ENCODE measurements at places on chromosomes 13 and 19.

- DNase-seq = no peak
Observed at GRCh38 chr13:101970341-101970740, 431.5 kb downstream of the FGF14 start.

DNA sequence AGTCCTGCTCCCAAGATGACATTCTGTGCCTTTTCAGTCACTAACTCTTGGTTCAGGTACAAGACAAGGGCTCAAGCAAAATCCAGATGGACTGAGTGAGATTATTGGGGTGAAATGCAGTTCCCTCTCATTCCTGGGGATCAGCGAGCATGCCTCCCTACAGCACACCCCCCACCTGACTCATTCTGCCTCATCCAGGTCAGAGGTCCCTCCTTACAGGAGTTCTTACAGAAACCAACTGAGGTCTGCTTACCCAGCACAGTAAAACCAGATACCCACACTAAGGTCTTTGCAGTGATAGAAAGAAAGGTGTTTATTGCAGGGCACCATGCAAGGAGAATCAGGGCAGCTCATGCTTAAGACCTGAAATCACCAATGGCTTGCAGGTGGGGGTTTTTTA lies 21.6 kb upstream of the MRI1 start:
- DNase-seq = no peak

GRCh38 chr19:46719629-46720502 lies 3.0 kb upstream of the PRKD2 start:
- DNase-seq = no peak

DNA sequence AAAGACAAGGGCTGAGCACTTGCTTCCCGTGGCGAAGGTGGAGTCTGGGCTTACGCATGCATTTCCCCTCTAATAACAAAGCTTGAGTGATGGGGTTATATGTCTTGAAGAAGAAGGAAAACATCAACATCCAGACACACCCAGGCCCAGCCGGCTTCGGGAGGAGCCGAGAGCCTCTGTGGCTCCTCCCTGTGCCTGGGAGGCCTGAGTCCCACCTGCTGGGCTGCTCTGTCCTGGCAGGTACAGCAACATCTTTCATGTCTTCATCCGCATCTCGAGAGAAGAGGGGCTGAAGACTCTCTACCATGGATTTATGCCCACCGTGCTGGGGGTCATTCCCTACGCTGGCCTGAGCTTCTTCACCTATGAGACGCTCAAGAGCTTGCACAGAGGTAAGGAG lies 30.6 kb downstream of the TMEM161A start:
- no peak for DNase-seq

- DNase-seq = peak; percentile 7
Observed at GRCh38 chr13:75102001-75102716, 379.8 kb downstream of the TBC1D4 start.

- DNase-seq = no peak
Observed at GRCh38 chr13:24929196-24929595, 165.2 kb downstream of the RNF17 start.

GRCh38 chr13:39494006-39494405 lies 109.0 kb downstream of the LHFPL6 start:
- no peak for DNase-seq

- DNase-seq = no peak
Observed at GRCh38 chr13:112342841-112343361, 33.3 kb upstream of the SPACA7 start.

DNA sequence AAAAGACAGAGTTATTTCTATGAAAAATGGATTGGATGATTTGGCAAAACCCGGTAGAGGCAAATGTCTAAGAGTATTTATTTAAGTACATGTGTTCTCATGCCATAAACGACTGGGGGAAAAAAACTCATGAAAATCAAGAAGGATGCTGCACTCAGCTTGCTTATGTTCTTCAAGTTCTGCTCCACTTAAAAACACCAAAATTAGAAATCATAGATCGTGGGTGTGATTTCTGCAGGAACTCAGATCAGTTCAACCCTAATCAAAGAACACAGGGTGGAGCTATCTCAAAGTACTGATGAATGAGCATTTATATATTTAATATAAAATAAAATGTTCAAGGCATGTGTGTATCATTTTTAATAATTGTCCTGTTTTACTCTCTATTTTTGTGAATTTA lies 103.8 kb downstream of the FGF14 start:
- no peak for DNase-seq

- no peak for DNase-seq
Observed at GRCh38 chr13:49407936-49408335, 35.9 kb downstream of the CAB39L start.

DNA sequence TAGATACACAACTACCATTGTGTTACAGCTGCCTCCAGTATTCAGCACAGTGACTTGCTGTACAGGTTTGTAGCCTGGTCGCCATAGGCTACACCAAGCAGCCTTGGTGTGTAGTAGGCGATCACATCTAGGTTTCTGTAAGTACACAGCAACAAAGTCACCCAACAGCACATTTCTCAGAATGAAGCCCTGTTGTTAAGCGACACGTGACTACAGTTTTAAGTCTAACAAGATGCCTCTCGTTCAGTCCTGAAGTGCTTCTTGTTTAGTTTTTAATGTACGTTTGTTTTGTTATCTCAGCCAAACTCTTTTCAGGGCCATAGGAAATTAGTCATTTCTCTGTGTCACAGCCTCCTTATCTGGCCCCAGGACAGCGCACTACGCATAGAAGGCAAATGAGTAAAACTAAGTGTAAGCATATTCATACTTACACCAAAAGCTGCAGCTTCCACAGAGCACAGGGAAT lies 50.0 kb upstream of the GPR183 start:
- DNase-seq = no peak

- DNase-seq = no peak
Observed at GRCh38 chr13:20356444-20356843, 124.3 kb upstream of the GJB6 start.

- DNase-seq = no peak
Observed at GRCh38 chr19:11278670-11279069, 16.3 kb upstream of the DOCK6 start.

DNA sequence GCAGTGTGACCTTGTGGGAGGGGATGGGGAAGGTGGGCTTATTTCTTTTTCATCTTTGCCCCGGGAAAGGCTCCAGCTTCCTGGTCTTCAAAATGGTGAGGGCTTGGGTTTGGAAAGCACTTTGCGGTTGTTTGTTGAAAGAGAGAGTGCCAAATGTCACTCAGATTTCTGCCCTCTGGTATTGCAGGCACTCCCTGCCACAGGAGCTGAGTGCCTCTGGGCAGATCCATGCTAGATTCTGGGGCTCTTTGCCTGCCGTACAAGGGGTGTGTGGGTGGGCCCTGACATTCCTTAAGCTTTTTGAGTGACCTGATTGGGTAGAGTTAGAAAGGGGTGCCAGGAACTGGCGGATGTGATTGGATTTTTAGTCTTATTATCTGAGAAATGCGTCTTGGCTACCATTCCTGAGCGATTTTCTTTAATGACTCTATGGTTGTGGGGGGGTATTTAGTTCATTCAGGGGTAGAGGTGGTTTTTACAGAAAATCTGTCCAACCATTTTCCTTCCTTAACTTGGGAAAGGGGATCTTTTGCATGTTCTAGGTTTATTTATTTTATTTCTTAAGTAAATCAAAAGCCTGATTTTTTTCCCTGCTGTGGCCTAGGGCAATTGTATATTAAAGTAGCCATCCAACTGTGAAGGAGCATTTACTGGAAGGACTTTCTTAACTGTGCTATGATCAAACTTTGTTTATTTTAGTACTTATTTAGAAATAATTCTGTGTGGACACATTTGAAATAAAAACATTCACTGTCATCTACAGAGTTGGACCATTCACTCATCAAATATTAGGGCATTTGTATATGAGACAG lies 3.2 kb downstream of the ARHGAP35 start:
- peak; percentile 34 for DNase-seq

DNA sequence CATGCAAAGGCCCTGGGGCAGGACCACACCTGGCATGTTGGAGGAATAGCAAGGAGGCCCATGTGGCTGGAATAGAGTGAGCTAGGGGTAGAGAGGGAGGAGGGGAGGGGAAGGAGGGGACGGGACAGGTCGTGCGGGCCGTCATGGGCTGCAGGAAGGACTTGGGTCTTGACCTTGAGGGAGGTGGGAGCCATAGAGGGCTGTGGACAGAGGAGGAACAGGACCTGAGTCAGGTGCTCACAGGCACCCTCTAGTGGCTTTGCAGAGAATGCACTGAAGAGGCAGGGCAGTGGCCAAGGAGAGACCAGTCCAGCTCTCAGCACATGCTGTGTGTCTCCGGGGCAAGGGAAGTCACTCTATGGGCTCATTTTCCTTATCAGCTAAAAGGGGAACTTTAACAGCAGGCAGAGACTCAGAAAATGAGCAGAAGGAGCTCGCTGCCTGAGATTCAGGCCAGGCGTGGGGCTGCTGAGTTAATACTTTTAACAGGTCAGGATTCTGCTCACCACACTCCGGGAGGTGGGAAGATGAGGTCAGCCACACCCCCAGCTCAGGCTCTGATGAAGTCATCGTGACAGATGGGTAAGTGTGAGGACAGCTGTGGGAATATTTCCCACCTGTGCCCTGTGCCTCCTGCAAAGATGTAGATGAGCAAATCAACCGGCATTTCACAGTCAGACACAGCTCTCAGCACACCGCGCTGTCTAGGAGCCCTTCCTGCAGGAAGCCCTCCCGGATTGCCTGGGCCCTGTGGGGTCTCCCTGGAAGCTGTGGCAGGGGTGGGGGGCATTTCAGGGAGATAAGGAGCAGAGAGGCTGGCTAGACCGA lies 6.0 kb upstream of the TNFAIP8L1 start:
- DNase-seq = peak; percentile 68

DNA sequence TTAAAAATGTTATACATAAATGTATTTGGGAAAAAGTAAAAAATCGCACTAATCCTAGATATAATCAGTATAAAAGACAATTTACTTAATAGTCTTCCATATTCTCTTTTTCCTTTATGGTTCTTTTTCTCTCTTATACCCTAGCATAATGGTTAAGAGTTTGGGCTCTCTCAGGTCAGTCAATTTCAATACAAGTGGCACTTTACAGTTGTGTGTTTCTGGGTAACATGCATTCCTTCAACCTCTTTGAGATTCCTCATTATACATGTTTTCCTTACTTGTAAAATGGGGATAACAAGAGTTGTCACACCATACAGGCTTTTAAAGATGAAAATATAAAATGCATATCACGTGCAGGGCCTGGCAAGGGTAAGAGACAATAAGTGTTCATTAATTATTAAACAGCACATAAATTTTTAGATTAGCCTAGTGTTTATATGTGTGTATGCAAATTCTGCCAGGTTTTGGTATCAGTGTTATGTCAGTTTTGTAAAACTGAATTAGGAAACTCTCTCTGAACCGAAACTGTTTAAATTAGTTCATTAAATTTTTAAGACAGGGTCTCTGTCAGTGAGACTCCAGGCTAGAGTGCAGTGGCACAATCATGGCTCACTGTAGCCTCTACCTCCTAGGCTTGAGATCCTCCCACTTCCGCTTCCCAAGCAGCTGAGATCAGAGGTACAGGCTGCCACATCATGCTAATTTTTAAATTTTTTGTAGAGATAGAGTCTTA lies 49.8 kb downstream of the ELF1 start:
- DNase-seq = no peak

DNA sequence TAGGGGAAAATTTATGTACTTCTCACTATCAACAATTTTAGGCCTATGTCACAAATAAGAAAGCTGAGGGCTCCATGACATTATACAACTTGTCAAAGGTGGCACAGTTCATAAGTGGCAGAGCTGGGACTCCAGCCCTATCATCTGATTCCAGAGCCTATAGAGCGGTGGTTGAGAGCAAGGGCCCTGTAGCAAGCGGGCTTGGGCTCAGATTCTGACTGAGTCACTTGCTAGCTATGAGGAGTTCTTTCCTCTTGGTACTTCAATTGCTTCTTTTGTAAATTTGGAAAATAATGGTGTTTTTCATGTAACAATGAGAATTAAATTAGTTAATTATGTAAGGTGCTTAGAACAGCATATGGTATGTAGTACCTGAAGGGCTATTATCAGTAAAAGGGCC lies 28.7 kb upstream of the FAM216B start:
- no peak for DNase-seq

DNA sequence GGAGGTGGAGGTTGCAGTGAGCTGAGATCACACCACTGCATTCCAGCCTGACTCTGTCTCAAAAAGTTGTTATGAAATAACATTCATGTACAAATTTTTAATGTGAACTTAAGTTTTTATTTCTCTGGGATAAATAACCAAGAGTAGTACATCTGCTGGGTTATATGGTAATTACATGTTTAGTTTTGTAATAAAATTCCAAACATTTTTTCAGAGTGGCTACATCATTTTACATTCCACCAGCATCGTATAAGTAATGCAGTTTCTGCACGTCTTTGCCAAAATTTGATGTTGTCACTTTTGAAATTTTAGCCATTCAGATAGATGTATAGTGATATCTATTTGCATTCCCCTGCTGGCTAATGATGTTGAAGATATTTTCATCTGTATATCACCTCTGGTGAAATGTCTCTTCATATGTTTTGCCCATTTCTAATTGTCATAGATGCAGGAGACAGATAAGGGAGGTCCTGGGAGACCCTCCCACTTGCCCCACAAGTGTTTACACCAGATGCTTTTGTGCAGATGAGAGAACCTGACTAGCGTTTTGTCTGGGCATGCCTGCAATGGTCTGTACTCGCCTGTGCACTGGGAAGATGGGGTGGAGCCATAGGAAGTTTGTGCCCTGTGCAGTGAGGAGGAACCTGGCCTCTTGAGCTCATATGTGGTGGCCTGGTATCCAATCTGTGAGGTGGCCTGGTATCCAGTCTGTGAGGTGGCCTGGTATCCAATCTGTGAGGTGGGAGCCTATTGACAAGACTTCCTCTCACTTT lies 12.7 kb upstream of the KBTBD6 start:
- DNase-seq = no peak

GRCh38 chr13:111112196-111112595 lies 2.9 kb upstream of the ARHGEF7 start:
- no peak for DNase-seq

GRCh38 chr19:47623921-47624391 lies 15.0 kb downstream of the BICRA start:
- DNase-seq = no peak

DNA sequence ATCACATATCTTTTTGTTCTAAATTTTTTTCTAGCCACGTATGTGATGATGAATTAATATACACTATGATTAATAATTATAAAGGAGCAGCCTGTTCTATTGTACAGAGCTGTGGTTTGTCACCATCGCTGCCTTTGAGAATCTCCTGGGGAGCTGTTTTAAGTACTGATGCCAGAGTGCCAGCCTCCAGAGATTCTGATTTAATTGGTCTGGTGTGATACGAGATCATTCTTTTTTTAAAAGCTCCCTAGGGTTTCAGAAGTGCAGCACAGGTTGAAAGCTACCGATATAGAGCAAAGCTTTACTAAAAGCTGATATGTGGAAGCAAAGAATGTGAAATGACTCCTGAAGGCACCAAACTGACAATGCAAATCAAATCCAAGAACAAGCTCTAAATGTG lies 314.7 kb downstream of the ITGBL1 start:
- DNase-seq = no peak

- DNase-seq = no peak
Observed at GRCh38 chr13:112062571-112063570, 4.1 kb upstream of the SOX1 start.

Measured in BE2C (cell line).